Effector memory CD4-positive, alpha-beta T cell (primary cell): ENCODE measurements at places on chromosomes 6 and 20.

- DNase-seq: peak; percentile 74
Observed at GRCh38 chr6:167113935-167114910, 8.7 kb upstream of the CCR6 start.

- DNase-seq: no peak
Observed at GRCh38 chr6:162416831-162417537, 310.6 kb downstream of the PRKN start.

GRCh38 chr20:36206068-36206467 lies 30.2 kb upstream of the AAR2 start:
- no peak for DNase-seq

GRCh38 chr6:4018924-4019236 lies 60.1 kb downstream of the FAM217A start:
- DNase-seq: no peak

GRCh38 chr20:59456342-59457279 lies 147.7 kb upstream of the PHACTR3 start:
- DNase-seq: no peak

- DNase-seq: no peak
Observed at GRCh38 chr6:4351520-4352321, 216.3 kb upstream of the ECI2 start.

DNA sequence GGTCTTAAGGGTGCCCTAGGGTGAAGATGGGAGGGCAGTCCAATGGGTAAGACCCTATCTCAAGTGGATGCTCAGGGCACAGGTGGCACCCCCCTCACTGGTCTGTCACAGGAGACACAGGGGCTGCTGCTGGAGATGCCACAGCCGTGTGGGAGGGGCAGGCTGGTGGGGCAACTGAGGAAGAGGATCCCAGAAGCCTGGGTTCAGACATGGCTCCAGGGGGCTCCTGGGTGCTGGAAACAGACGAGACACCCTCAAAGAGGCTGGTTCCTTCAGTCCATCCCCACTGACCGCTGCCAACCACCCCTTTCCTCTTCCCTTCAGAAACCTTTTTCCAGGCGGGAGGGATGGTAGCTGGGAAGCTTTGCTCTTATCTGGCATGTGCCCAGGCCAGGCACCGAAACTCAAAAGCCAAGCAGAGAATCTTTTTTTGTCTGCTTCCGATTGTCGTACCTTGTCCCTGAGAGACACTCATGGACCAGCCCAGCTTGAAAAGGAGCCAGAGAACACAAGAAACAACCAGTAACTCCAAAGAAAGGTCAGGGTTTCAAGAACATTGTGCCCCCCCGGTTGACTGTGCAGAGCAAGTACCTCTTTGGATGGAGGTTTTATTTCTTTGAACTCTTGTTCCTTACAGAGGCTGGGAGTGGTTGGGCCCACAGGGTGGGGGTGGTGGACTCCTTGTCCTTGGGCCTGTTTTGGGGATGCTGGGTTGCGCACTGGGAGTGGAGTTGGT lies 28.5 kb upstream of the EMILIN3 start:
- no peak for DNase-seq

DNA sequence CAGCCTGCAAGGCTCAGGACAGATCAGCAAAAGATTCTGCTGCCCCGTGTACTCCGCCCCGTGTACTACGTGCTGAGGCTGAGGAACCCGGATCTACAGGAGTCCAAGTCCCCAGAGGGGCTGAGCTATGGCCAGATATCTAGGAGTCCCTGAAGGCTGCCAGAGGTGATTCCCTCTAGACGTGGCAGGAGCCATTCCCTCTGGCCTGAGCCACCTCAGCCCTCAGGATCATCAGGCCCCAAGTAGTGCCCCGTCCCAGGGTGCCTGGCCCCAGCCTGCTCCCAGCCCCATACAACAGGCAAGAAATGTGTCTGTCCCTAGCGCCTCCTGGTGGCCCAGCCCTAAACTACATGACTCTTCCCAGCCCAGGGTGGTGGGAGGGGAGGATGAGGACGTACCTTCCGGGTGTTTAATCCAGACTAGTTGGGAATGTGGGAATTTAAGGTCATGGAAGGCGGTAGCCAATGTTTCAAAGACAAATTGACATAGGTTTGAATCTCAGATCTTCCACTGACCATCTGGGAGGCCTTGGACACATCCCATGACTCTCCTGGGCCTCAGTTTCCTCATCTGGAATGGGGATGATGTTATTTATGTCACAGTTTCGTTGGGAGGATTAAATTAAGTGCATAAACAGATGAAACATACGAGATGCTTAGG lies 49.4 kb upstream of the PTPN1 start:
- peak; percentile 67 for DNase-seq

GRCh38 chr20:37383229-37383989 lies 37.5 kb downstream of the SRC start:
- DNase-seq: no peak

DNA sequence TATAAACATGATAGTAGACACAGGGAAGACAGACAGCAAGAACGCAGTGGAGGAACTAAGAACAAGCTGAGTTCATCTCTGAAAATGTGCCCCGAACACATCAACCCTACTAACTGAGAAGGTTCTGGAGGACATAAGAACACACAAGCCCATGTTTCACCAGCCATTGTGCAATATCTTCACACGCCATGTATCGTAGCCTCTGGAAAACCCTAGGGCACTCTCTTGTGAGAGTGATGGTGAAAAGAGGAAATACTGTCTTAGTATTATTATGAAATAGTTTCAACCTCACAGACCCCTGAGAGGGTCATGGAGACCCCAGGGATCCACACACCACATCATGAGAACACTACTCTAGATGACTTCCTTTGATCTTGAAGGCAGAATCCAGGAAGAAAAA lies 26.1 kb upstream of the FOXF2 start:
- no peak for DNase-seq
